NCI-H1105 (cell line): ENCODE measurements at places on chromosomes 3 and 15.

DNA sequence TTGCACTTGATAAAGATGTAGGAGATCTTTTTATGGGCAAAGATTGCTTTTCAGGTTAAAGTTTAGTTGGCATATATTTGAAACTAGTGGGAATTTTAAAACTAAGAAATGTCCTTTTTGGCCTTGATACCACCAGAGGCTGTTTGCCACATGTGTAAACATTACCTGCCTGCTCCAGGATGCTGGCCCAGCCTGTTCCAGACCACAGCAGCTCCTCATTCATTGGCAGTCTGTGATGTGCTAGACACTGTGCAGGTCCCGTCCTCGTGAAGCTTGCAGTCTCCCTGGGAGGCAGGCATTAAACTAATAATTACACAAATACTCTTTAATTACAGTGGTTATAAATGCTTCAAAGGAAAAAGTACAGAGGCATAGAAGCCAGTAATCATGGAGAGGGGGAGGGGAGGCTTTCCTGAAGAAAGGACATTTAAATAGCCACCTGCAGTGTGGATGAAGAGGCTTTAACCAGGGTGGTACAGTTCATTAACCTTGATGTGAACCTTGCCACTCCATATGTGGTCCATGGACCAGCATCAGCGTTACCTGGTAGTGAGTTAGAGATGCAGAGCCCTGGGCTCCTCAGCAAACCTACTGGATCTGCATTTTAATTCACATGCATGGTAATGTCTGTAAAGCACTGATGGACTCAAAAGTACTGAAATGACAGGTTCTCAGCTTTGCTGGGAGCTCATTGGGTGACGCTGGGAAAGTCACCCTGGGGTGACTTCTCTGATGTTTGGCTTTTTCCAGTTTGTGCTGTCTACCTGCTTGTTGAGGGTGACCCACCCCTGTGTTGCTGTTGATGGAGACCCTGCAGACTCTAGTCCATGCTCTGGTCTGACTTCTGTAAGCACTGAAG lies 5.3 kb downstream of the ZNF710 start:
- no peak for DNase-seq

DNA sequence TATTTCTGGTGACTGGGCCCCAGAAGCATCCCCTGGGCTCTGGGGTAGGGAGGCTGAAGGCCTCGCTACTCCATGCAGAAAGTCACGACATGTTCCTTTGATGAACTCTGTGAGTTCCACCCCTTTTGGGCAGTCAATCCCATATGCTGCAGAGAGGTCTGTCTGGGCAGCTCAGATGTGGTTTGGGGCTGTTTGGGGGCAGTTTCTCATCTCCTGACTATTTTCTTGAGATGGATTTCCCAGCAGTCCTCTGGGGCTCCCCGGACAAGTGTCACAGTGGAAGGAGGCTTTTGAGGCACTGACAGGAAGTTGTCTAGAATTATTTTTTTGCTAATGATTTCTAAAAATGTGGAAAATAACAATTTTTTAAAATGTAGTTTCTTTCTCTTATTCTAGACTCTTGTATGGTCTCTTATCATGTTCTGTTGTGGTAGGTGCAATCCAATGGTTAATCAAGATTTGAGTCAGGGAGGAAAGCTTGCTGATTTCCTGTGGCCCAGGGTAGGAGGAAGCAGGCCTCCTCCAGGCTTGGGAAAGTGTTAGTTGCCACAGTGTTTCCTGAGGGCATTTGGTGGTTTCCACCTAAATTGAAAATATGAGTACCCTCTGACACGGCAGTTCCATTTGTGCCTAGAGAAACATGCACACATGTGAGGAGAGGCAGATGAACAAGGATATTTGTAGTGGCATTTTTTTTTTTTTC lies 19.9 kb upstream of the TATDN2 start:
- DNase-seq = no peak

GRCh38 chr15:77597804-77598453 lies 34.8 kb downstream of the LINGO1 start:
- DNase-seq = no peak

GRCh38 chr3:37136067-37136466 lies 38.3 kb downstream of the LRRFIP2 start:
- no peak for DNase-seq

DNA sequence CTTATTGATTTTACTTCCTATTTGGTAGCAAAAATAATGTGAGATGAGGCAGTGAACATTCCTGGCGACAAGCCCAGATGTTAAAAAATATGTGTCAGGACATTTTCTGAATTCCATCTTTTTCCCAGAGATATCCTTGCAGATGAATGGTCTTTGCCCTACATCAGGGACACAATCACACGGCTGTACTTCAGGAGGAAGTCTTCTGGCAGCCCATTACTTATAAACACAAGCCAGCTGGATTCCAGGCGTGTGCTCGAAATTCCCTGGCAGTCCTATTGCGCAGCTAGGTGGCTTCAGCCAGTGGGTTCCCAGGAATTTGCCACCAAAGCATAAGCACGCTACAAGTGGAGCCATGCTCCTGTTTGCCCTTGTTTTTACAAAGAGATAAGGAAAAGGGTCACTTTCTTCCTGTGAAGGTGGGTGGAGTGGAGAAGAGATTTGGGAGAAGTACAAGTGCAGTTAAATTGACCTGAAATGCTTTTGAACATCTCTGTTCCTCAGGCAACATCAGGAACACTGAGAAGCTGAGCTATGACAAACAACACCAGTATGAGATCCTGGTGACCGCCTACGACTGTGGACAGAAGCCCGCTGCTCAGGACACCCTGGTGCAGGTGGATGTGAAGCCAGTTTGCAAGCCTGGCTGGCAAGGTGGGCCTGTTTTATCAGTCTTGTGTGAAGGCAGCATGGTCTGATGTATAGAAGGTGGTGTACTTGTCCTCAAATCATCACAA lies 257.1 kb upstream of the TRIM42 start:
- DNase-seq = no peak
